ENCODE measurements at places on chromosomes 3 and 15.

- no peak for DNase-seq
These were observed 117.9 kb downstream of the MEIS2 start for GRCh38 chr15:36982430-36982829.

DNA sequence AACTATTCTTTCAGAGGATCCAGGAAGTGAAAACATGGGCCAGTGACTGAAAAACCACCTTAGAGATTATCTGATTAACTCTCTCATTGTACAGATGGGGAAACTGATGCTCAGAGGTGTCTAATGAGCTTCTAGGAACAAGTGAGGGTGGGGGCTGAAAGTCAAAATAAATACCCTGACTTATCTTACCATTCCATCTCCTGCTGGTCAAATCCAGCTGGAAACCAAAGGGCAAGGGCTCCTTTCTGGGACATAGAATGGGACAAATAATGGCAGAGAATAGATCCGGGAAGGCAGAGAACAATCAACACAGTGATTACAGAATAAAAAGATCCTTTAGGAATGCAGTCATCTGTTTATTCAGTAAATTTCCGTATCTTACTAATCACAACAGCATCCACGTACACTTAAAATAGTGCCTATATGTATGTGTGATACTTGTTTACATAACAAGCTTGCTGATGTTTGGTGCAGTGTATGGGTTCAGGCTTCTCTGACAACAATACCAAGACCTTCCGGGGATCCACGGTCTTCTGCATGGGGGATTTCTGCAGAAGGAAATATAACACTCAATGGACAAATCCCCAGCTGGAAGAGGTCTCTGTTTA, 173.2 kb downstream of the THSD4 start:
- DNase-seq: no peak

- peak; percentile 2 for DNase-seq
These were observed 536.7 kb upstream of the LMCD1 start for GRCh38 chr3:7964899-7965298.

DNA sequence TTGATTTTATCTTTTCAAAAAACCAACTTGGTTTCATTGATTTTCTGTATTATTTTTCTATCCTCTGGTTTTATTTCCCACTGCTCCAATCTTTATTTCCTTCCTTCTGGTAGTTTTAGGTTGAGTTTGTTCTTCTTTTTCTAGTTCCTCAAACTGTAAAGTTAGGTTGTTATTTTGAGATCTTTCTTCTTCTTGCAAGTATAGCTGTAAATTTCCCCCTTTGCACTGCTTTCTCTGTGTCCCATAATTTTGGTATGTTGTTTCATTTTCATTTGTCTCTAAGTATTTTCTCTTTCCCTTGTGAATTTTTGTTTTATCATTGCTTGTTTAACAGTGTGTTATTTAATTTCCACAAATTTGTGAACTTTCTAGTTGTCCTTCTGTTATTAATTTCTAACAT, 120.0 kb downstream of the PLD1 start:
- DNase-seq: no peak

DNA sequence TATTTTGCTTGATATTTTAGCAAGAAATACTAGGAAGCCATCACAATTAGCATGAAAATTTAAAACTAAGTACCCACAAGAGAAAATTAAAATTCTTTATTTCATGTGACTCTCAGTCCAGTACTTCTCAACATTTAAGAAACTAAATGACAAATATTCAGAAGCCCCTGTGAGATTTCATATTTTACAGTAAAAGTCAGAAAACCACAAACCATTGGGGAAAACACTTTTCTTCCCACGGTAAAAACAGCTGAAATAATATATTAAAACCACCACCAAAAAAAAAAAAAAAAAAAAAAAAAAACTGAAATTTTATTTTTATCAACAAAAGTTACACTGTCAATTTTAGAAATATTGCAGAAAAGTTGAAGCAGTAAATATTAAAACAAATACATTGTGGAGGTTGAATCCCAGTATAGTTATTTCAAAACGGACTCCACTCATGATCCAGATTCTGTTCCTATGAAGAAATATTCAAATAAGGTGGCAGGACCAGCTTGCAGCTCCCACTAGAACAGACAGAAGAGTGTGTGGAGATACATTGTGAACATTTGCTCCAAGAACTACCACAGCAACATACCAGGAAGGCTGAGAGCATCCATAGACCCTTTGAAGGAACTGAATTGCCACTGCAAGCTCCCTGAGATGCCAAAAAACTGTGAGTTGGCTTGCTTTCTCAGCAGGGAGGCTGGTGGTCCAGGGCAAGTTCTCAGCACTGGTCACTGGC, 308.2 kb downstream of the CTNNB1 start:
- no peak for DNase-seq

DNA sequence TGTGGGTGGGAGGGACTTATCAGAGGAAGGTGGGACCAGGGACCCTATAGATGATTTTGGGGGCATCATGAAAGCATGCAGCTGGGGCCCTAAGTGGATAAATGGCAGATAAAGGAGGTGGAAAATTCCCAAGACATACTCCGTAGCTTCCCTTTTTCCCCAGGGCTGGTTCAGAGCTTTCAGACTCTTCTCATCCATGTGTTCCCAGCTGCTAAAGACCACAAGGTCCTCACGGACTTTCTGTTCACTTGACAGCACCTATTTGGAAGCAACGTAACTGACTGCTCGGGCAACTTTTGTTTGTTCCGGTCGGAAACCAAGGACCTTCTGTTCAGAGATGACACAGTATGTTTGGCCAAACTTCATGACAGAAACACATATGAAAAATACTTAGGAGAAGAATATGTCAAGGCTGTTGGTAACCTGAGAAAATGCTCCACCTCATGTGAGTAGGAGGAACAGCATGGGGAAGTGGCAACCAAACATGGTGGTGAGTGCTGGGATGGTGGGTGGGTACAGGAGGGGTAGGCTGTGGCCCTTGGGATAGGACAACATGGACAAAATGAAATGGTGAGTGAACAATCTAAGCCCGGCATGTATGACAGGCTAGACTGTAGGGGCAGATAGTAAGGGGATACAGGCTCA, 28.7 kb upstream of the SRPRB start:
- DNase-seq: no peak

DNA sequence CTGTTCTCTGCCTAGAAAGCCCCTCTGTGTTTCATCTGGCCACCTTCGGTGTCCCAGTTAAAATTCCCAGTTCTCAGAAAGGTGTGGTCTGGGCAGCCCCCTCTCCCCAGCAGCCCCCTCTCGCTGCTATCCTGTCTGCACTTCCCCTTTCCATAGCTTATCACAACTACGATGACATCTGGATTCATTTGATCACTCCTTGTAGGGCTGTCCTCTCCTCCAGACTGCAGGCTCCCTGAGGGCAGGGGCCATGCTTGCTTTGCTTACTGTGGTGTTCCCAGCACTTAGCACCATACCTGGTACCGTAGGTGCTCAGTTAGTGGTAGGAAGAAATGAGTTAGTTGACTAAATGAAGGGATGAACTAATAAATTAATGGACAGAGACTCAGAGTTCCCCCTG, 26.3 kb upstream of the GOLGA6C start:
- DNase-seq: no peak

DNA sequence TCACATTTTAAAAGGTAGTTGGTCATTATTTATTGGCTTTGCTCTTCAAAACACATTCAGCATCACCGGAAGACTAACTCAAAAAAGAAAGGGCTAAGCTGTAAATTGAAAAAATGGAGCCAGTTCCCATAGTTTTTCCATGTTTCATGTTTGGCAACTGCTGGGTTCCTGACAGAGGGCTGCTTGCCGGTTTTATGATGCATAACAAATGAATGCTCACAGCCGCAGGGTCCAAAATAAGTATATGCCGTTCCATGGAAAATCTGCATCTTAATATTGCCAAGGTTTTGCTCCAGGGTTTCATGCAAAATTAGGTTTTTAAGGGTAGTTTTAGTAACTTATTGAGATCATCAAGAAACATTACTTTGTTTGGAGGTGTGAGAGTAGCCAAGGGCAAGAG, 15.8 kb downstream of the SLC12A1 start:
- DNase-seq: no peak

- DNase-seq: no peak
These were observed 8.6 kb upstream of the CSK start for GRCh38 chr15:74773329-74773728.

DNA sequence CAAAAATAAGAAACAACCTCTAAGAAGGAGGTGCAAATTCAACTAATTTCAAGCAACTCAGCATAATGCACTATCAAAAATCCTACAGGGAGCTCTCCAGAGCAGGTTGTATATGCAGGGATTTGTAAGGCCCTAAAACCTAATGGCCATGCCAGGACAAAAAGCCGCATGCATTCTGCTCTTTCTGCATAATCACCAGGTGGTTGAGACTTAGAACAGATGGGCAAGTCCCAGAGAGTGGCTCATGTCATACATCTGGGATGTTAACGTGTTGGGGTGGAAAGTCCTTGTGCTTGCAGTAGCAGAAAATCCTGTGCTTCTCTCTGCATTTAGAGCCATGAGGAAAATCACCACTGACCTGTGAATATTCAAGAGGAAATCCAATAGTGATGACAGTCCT, 1002.9 kb downstream of the AGBL1 start:
- no peak for DNase-seq

DNA sequence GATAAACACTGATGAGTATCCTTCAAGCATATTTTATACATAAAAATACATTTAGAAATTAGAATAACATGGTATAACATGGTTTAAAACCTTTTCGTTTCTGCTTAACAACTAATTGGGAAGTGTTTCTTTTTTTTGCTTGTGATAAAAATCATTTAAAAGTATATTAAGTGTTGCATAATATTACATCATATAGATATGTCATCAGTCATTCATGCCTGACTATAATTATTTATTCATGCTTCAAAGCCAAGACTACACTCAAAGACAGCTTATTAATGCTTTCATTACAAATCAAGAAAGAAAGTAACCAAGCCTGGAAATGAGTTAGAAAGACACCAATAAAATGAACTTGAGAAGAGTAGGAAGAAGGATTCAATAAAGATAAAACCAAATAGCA, 136.6 kb upstream of the TP63 start:
- DNase-seq: no peak

DNA sequence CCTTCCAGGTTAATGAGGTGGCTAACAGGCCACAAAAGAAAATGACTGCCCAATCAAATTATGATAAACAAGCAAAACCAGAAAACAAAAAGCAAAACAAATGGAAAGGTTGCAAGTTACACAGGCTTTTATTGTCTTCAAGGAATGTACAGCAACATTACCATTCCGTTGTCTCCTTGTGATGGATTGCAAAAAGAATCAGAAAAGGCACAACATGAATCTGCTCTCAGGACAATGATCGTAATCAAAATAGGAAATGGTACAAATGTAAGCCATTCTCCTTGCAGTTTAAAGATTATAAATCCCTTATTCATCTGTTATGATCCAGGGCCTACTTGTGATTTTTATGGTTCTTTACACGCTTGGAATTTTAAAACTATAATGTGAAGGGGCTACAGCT, 125.8 kb downstream of the ECT2 start:
- no peak for DNase-seq

DNA sequence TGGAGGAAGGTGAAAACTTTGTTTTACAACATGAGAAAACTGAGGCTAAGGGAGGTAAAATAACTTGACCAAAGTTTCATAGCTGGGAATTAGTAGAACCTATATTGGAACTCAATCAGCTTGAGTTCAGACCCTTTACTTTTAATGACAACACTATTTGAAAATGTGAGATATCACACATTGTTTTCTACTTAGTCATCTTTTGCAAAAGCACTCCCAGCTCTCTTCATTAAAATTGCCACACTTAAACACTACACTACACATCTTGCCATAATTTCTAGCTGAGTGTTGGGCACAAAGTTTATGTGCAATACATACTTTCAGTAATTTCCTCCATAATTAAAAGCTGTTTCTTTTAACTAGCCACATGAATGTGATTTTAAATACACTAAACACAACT, 230.4 kb upstream of the DCBLD2 start:
- DNase-seq: no peak

DNA sequence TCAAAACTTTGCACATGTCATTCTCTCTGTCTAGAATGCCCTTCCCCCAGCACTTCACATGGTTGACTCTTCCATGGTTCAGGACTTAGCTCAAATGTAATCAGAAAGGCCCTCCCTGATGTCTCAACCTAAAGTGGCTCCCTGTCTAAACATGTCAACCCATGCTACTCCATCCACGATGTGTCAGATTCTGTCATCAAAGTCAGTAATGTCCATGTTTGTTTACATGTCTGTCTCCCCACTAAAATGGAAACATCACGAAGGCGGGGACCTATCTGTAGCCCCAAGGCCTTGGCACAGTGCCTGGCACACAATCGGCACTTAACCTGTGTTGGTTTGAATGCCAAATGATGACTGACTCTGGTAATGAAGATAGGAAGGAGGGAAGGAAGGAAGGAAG, 20.8 kb upstream of the SNTN start:
- DNase-seq: no peak

GRCh38 chr3:131282967-131283366, 98.6 kb upstream of the NUDT16 start:
- no peak for DNase-seq

GRCh38 chr3:113626503-113627371, 69.7 kb downstream of the USF3 start:
- DNase-seq: no peak

GRCh38 chr3:73521734-73522336, 102.9 kb downstream of the PDZRN3 start:
- DNase-seq: no peak

- no peak for DNase-seq
These were observed 15.9 kb upstream of the CHST2 start for GRCh38 chr3:143103652-143104051.

- no peak for DNase-seq
These were observed 775.8 kb downstream of the ZNF385D start for GRCh38 chr3:20975188-20975651.

DNA sequence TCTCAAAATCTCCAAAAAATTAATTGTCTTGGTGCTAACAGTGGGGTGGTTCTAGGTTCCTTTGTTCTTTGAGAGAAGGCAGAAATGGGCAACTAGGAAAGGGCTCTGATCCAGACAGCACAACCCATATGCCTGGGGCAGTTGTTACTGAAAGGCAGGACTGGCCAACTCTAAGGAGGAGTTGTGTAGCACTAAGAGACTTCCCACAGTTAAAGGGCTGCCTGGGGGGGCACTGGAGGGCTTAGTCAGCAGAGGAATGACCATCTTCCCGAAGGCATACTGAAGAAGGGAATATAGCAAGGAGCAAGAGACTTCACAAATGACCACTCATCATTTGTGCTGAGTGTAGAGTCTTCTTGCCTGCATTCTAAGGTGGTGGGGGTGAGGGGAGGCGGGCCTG, 15.8 kb downstream of the ILDR1 start:
- no peak for DNase-seq

DNA sequence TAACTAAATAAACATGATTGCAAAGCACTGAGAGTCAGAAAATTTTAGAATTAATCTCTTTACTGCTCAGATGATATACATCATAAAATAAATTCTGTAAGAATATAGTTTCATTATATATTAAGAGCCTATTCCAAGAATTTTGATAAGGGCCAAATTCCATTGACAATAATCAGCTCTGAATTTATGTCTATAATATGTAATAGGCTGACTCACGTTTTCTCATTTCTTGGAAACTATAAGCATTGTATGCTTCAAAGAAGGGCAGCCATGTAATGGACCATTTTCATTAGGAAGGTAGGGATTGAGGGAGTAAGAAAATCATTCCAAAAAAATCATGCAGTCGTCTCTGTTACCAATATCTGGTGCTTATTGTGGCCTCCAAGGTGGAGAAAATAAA, 315.9 kb downstream of the ZIC4 start:
- DNase-seq: no peak
